ENCODE measurements at places on chromosomes 2 and 18.

DNA sequence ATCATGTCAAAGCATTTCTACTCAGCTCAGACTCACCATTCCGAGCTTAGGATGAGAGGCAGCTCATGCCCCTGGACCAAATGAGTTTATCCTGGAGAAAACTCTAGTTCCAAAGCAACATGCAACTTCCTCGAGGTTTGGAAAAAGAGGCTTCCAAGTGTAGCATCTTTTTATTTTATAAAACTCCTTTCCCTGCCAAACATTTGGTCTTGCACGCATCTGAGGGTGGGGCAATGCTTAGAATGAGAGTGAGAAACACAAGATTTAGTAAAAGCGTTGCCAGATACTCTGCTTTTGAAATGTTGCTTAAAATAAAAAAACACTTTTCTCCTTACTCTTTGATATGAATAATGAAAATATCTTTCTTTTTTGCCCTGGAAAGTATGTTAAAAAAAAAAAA, 151.5 kb downstream of the NCKAP5 start:
- DNase-seq, result no peak

- DNase-seq, result no peak
These were observed 54.3 kb downstream of the R3HDM1 start for GRCh38 chr2:135585586-135585985.

DNA sequence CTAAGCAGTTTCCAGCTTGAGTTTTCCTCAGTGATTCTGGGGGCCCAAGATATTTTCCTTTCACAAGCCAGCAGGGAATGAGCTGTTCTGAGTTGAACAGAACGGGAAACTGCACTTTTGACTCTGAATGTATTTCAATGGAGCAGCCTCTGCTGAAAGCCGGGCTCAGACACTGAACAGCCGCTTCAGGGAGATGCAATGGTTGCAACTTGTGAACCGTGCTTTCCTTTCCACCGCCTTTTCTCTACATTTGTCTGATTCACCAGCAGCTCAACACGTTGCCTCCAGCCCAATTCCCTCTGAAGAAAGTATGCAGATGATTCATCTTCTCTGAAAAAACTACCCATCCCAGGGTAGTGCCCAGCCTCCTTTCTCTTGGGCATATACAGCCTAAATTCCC, 119.3 kb upstream of the PKDCC start:
- DNase-seq, result peak; percentile 47

GRCh38 chr18:37378336-37379010, 187.1 kb downstream of the CELF4 start:
- DNase-seq, result no peak

DNA sequence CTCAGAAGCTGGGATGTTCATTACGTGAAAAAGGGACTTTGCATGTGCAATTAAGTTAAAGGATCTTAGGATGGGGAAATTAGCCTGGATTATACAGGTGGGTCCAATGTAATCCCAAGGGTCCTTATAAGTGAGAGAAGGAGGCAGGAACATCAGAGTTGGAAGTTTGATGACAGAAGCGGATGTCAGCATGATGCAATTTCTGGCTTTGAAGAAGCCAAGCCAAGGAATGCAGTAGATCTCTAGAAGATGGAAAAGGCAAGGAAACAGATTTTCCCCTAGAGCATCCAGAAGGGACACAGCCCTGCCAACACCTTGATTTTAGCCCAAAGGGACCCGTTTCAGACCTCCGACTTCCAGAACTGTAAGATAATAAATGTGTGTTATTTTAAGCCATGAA, 136.4 kb downstream of the LNPK start:
- no peak for DNase-seq

- DNase-seq, result peak; percentile 78
These were observed 644 bp downstream of the PTGR3 start for GRCh38 chr18:75208155-75208835.

GRCh38 chr2:45220227-45220626, 211.0 kb upstream of the SIX2 start:
- no peak for DNase-seq

- no peak for DNase-seq
These were observed 223.1 kb downstream of the EXOC6B start for GRCh38 chr2:72602711-72603110.

DNA sequence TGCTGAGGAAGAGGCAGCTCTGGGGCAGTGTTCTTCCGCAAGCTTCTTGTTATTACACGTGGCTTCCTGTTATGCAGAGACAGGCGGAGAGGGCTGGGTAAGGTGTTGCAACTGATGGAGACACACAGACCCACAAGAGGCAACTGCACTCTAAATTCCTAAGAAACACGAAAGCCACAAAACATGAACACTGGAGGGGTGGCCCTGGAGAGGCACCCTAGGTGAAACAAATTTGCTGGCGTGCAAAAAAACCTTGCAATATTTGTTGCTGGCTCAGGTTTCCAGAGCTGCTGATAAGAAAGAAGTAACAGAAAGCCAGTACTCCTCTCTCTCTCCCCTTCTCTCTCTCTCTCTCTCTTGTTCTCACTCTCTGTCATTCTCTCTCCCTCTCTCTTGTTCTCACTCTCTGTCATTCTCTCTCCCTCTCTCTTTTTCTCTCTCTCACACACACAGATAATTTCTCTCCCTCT, 31.8 kb downstream of the ARHGAP25 start:
- no peak for DNase-seq

- DNase-seq, result no peak
These were observed 41.2 kb downstream of the SRD5A2 start for GRCh38 chr2:31539505-31539904.

- no peak for DNase-seq
These were observed 73.9 kb downstream of the TWIST2 start for GRCh38 chr2:238921681-238922319.

DNA sequence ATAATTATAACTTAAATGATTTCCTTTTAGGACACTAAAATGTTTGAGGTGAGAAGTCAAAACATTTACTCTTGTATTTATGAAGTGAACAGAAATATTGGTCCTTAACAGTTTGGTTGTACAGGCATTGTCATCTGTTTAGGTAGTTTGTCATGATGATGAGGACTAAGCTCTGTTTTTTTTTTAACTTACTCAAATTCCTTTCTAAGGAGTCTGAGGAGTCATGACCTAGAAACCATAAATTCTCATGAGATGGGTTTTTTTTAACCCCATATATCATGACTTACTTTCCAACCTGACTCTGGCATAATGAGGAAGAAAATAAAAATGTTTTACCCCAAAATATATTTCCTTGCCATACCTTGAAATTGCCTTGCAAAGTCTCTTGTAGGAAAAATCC, 1176.2 kb downstream of the SUCLG1 start:
- DNase-seq, result no peak

GRCh38 chr2:6202756-6203155, 510.6 kb downstream of the SOX11 start:
- no peak for DNase-seq

- DNase-seq, result no peak
These were observed 88.6 kb upstream of the BCL11A start for GRCh38 chr2:60641811-60642788.

- DNase-seq, result no peak
These were observed 177.8 kb upstream of the RGPD4 start for GRCh38 chr2:107648781-107649404.

GRCh38 chr2:35891936-35892335, 463.6 kb upstream of the CRIM1 start:
- no peak for DNase-seq

DNA sequence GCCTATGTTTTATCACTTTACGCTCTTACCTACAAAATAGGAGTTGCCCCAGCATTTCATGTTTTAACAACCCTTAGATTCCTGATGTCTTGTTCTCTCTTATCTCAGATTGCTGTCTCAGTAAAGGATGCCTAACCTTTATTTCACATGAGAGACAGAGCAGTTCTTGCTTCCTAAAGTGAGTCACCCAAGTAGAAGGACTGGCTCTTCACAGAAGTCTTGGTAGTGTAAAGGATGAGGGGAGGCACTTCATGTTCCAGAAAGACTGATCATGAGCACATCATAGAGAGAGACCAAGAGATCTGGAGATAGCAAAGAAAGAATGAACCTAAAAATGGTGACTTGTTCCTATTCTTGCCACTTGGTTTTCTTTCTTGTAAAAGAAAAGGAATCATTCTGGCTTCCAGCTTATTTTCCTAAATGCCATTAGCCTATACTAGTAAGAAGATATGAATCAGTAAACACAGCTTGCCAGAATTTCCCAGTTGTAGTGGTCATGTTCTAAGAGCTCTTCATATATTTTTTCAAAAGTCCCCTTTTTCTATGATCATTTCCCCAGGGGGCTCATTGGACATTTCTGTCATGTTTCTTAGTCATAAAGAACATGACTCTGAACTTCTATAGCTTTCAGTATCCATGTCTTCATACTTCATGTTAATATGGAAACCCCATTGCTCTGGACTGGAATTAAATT, 54.9 kb downstream of the MAPRE2 start:
- DNase-seq, result no peak

DNA sequence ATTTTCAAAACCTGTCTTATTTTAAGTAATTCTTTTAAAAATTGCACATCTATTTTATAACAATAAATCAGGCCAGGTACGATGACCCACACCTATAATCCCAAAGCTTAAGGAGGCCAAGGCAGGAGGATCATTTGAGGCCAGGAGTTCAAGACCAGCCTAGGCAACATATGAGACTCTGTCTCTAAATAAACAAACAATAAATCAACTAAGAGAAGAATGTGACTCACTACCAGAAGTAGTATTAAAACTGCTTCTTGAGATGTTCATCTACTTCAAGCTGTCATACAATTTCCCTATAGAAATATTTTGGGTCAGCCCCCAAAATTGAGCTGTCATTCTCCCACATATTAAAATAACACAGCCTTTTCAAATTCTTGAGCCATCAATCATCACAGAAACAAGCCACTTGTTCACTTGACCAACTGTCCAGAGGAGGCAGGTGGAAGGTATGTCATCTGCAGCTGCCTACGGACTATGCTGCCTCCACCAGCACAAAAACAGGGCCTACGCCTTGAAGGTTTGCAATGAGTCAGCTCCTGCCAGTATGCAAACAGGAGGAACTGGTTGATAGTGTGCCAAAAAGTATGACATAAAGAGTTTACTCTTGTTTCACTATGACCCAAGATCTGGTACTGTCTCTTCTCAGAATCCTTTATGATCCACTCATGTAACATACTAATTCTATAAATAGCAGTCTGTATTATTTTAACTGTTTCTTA, 33.6 kb downstream of the KIDINS220 start:
- DNase-seq, result no peak

- DNase-seq, result no peak
These were observed 4.6 kb upstream of the TEX51 start for GRCh38 chr2:126894082-126894481.

DNA sequence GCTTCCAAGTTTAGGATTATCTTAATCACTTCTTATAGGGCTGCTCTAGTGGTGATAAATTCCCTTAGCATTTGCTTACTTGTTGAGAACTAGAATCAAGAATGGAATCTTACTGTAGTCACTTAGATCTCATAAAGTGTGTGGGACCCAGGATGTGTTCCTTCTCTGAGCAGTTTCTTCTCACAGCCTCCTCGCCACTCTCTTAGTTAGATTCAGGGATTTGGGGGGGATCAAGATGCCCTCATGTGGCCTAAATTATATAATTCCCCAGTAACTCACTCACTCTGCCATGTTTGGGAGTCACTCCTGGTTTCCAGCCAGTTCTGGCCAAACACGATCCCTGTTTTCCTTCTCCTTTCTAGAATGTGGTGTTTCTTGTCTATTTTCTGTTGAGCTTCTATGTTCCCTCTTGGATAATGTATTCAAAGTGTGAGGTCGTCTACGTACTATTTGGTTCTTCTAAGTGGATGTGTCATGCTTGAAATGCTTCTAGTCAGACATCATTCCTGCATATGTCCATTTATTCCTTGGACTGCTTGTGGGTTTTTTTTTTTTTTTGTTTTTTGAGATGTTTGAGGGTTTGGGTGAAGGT, 414.9 kb upstream of the SYT4 start:
- no peak for DNase-seq

GRCh38 chr2:98911376-98912154, 24.5 kb downstream of the CRACDL start:
- no peak for DNase-seq

- no peak for DNase-seq
These were observed 6.3 kb downstream of the NRP2 start for GRCh38 chr2:205688417-205689200.

DNA sequence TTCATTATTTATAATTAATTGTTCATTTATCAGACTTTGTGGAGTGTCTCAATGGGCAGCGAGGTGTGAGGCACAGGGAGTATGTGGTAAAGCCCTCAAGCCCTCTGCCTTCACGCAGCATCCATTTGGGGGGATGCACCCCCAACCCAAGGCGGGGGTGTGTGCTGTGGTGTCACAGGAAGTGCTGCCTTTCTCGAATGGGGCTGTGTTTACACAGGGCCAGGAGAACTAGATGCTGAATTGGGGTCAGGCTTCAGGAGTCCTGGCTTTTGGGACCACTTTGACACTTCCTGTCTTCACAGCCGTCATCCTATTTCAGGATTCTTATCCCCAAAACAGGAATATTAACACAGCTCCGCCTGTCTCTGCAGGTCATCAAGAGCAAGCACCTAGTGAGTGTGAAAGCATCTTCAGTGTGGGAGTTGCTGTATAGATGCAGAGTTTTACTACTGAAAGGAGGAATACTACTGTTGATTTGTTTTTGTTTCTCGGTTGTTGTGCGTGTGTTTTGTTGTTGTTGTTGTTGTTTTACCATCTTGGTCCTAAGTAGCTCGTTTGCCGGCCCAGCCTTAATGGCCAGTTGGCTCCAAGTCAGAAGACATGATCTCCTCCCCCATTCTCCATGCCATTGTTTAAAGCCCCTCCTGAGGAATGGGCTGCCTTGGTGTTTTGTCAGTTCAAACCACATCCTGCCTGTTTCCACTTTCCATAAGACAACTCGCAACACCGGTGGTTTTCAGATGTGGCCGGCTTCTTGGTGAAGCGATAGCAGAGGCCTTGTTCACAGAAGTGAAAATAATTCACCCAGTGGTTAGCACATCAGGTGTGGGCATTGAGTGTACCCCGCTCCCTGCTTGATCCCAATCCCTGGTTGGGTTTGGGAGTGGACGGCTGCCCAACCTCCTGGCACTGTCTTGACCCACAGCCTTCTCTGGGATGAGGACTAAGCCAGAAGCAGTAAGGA, 221.3 kb downstream of the BCL2 start:
- no peak for DNase-seq

GRCh38 chr18:28729321-28729720, 552.4 kb upstream of the CDH2 start:
- no peak for DNase-seq

DNA sequence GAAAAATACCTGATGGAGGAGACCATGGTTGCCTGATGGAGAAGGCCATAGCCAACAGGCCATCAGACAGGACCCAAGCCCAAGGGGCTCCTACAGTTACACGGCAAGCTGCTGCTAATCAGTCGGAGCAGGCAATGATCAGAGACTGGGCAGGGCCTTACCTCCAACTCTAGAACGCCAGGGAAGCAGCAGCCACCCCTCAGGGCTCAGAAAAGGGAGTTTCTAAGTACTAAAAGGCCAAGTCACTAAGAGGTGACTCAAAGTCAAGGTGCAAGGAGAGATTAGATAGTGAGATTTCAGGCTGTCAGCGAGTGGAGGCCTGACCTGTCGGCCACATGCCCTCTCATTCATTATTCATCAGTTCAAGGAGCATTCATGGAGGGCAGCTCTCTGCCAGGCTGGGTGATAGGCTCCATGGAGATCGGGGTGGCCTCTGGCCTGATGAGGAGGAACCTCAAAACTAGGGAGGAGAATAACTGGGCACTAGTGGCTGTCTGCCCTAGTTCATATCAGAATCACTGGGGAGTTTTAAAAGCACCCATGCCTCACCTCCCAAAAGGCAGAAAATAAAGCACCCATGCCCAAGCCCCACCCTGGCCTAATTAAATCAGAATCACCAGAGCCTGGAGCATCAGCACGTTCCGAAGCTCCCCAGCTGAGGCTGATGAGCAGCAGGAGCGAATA, 3.6 kb downstream of the VIL1 start:
- no peak for DNase-seq

GRCh38 chr2:205772983-205773382, 90.7 kb downstream of the NRP2 start:
- no peak for DNase-seq

GRCh38 chr2:234204480-234204879, 154.0 kb downstream of the SPP2 start:
- DNase-seq, result no peak

Data from left forelimb (tissue), 1 donor.